Activated T-cell treated with anti-CD3 and anti-CD28 coated beads, Interleukin-2, amount 50 U/mL, for 1 hour (primary cell): ENCODE measurements at places on chromosomes 6 and 20.

GRCh38 chr6:46218457-46218856 lies 47.7 kb upstream of the ENPP5 start:
- no peak for DNase-seq

- DNase-seq = no peak
Observed at GRCh38 chr6:29793036-29793356, 34.6 kb upstream of the HLA-G start.

DNA sequence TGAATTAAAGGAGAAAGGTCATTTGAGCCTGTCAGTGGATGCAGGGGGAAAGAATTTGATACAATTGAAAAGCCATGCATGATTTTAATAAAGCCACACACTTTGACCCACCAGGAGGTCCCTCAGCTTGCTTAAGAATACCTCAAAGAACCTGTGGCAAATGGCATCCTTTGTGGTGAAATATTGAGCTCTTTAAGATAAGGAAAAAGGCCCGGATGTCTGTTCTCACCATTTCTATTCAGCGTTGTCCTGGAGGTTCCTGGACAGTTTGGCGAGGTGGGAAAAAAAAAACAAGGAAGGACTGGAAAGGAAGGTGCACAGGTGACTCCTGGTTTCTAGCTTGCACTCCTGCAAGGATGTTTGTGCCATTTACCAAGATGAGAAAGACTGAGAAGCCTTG lies 91.0 kb downstream of the TOX2 start:
- DNase-seq = no peak

- DNase-seq = no peak
Observed at GRCh38 chr6:22151892-22152291, 144.9 kb downstream of the PRL start.

DNA sequence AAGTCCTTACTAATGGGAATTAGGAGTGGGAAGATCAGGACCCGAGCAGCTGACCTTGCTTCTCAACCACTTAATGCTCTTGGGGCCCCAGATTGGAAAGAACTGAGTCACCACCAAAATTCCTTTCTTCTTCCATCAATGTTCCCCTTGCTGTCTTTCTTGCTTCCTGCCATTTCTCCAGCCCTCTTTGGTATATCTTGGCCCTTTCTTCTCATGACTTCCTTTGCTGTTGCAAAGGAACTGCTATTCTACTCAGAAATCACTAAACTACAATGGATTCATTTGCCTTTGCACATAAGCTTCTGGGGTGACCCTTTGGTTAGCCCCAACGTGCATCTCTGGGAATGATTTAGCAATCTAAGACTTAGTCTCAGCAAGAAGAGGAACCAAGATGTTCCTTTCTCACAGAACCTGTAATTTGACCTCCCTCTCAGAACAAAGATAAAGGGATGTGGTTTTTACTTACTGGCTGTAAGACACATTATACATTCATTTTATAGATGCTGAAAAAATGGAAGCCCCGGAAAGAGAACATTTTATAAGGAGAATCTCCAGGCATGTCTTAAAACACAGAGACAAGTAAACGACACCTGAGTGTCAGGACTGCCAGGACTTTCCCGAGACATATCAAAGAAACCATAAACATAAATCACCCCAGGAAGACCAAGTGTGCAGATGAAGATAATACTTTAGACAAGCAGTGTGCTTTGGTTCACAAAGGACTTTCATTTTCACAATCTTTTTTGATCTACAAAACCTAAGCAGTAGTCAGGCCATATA lies 99.0 kb upstream of the TNFAIP3 start:
- no peak for DNase-seq

DNA sequence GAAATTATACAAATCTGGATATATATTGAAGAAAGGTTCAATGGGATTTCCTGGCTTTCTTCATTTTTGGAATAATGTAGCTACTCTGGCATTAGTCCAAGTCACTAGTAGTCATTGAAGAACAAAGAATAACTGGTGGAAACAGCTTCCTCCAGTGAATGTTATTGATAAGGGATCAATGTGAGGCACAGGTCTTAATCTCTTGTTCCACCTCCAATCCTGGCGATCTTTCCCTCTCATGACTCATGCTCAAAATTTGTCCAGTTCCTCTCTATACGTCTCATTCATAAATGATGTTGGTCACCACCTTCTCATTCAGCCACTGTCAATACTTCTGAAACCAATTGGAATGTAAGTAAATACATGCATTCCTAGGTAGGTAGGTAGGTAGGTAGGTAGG lies 185.0 kb upstream of the BMP2 start:
- DNase-seq = no peak

- DNase-seq = no peak
Observed at GRCh38 chr6:43705996-43706395, 18.4 kb upstream of the MRPS18A start.

DNA sequence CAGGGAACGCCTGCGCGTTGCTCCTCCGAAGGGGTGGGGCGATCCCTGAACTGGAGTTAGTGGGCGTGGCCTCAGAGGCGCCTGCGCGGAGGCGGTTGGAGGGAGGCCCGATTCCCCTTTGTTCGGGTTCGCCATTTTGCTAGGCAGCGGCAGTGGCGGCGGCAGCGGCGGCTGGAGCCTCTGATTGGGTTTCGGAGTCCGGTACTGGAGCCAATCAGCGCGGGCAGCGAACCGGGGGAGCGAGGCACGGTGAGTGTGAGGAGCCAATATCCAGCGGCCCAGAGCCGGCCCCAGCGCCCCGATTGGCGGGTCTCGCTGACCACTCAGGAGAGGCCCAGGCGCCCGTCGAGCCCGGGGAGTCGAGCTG lies at the start of gene NFYA:
Gene NFYA, plus strand, starts transcription at position 139 of the 367 bp plus-strand sequence. CDS start 6,116 bp downstream, outside the sequence.
- DNase-seq = no peak
